RKO (cell line): ENCODE measurements at places on chromosomes 12 and 14.

- peak; percentile 91 for DNase-seq
Measured at GRCh38 chr12:124927201-124928094, 13.0 kb upstream of the UBC start.

DNA sequence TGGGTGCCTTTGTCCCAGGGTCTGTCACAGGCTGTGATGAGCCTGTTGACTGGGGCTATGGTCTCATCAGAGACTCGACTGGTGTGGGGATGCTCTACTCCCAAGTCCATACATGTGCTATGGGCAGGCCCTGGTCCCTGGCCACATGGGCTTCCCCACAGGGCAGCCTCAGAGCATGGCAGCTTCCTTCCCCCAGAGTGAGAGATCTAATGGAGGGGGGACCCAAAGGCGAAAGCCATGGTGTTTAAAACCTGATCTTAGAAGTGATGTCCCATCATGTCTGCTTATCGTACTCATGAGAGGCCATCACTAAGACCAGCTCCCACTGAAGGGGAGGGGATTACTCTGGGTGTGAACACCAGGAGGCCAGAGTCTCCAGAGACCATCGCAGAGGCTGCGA, 279.0 kb upstream of the RTL1 start:
- DNase-seq = no peak

- no peak for DNase-seq
Measured at GRCh38 chr12:109563291-109564284, 9.7 kb downstream of the MMAB start.

GRCh38 chr12:116152268-116152667, 125.2 kb downstream of the MED13L start:
- no peak for DNase-seq

- no peak for DNase-seq
Measured at GRCh38 chr14:90815572-90815821, 733 bp downstream of the TTC7B start.

- DNase-seq = no peak
Measured at GRCh38 chr14:100982762-100983161, 79.2 kb upstream of the RTL1 start.
